ENCODE measurements at places on chromosomes 12 and 14.

GRCh38 chr12:40208707-40209446 is 15.9 kb upstream of the LRRK2 start:
- no peak for DNase-seq

- DNase-seq = no peak
Measured at GRCh38 chr12:73076760-73077159, 804.6 kb downstream of the TRHDE start.

DNA sequence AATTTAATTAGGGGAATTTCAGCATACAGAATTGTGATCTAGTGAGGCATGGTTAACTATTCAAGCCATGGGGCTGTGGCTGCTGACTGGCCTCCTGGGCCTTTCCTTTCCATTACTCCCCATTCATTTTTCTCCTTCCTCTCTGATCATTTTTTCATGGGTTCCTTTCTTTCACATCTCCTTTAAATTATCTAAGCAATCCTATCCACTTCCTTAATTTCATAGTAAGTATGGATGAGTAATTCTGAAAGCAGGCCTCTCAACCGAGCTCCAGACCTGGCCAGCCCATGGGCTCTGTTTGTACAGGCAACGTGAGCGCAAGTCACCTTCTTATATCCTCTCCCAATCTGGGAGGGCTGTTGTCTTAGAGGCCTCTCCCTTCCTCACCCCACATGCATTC is 13.4 kb downstream of the CKAP4 start:
- DNase-seq = no peak

- no peak for DNase-seq
Measured at GRCh38 chr12:72071030-72071429, 132.4 kb downstream of the TPH2 start.

DNA sequence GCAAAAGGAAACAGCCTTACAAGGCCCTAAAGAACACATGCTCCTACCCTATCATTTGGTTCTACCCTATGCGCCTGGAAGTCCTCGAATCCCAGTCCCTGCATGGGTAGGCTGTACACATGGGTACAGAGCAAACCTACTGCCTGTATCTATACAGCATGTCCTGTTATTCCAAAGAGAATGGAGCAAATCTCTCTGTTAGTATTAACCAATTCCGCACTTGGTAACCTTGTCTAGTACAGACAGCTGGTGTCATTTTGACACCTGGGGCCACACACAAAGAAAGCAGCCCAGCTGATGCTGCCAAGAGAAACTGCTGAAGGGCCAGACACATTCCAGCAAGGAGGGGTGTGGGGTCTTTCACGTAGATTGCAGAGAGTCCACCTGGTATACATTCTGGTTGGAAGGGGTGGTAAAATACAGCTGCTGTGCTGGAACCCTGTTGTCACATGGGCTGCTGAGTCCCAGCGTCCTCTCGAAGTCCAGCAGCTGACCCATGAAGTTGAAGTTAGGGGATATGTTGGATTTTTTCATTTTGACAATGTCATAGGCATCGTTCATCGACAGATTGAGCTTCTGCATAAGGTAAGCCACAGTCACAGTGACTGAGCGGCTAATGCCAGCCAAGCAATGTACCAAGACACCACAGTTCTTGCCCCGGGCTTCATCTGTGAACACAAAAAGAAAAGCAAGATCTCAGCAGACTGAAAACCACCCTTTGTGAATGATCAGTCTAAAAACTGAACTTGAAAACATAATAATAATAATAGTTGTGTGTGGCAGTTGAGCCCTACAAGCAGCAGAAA is 3.2 kb downstream of the DUSP6 start:
- no peak for DNase-seq

DNA sequence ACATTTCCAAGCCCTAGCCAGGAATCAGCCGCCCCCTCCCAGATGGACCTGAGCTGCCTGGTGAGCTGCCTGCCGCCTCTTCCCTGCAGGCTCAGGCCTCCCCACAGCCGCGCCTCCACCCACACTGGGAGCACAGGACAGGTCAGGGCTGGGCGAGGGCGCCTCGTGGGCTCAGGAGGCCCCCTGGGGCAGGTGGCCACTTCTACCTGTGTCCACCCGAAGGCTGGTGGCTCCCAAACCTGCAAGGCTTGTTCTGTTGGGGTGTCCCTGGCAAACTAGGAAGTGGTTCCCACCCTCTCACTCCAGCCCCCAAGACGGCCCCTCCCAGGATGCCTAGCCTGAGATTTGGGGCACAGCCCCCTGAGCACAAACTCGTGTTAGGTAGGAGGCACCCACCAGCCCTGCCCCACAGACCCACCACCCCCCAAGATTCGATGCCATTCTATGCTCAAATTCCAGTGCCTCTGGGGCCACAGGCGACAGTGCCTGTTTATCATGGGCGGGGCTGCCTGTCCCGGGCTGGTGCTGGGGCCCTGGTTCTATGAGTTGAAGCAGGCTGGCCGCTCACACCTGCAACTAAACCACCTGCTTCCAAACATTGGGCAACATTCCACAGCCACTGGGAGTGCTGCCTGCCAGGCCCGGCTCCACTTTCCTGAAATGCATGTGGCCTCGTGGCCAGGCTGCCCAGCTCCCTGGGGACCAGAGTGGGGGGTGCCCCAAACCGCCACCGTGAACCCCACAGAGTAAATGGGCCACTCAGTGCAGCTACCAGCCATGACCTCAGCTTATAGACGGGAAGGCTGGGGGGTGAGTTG is 6.8 kb downstream of the MMP17 start:
- no peak for DNase-seq

DNA sequence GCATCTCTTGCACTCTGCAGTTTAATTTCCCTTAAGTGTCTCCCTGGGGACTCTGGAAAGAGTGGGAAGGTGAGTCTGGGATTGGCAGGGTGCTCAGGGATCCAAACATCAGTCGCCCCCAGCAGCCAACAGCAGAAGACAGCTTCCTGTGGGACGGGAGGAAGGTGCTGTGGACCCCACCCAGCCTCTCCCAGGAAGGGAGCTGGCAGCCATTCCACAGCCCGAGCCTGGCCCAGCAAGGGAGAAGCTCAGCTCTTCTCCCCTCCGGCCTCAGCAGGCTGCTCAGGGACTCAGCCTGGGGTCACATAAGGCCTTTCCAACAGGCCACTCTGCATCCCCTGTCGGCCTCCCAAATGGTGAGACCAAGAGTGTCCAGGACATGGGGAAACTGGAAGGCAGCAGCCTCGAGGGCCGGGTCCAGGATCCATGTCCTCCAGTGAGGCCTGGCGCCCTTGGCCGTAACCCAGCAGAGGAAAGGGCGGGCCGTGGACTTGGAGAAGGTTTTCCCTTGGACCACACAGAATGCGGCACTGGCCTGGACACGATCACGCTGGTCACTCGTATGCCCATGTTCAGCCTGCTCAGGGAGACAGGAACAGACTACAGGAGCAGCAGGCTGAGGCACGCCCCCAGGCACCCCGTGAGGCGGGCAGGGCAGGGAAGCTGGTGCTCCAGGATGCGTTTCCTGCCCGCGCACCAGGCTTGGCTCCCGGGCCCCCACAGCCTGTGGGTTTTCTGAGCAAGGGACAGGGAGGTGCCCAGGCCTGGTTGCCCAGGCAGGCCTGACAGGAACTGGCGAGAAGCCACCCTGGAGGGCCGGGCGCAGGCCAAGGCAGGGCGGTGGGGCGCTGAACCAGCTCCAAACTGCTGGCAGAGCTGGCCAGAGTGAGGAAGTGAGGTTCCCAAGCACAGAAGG is 3.5 kb downstream of the XRCC3 start:
- DNase-seq = no peak

- no peak for DNase-seq
Measured at GRCh38 chr14:104658325-104658712, 31.1 kb upstream of the INF2 start.

GRCh38 chr14:95515596-95516552 is 576 bp downstream of the SYNE3 start:
- DNase-seq = peak; percentile 62

GRCh38 chr14:50839691-50840090 is 8.7 kb upstream of the NIN start:
- no peak for DNase-seq

- no peak for DNase-seq
Measured at GRCh38 chr12:109169686-109170085, 53.3 kb downstream of the ACACB start.

- DNase-seq = no peak
Measured at GRCh38 chr12:120218680-120219606, 18.0 kb upstream of the RPLP0 start.

- no peak for DNase-seq
Measured at GRCh38 chr14:65025818-65026217, 39.1 kb downstream of the FNTB start.

Measured in stimulated activated CD8-positive, alpha-beta memory T cell treated with anti-CD3 and anti-CD28 coated beads, Interleukin-15, amount 100 ng/mL, for 24 hours (primary cell).